ENCODE measurements at places on chromosomes 2 and 18.
A peak's percentile ranks its signal among the peaks of the same experiment; 100 is the strongest.

DNA sequence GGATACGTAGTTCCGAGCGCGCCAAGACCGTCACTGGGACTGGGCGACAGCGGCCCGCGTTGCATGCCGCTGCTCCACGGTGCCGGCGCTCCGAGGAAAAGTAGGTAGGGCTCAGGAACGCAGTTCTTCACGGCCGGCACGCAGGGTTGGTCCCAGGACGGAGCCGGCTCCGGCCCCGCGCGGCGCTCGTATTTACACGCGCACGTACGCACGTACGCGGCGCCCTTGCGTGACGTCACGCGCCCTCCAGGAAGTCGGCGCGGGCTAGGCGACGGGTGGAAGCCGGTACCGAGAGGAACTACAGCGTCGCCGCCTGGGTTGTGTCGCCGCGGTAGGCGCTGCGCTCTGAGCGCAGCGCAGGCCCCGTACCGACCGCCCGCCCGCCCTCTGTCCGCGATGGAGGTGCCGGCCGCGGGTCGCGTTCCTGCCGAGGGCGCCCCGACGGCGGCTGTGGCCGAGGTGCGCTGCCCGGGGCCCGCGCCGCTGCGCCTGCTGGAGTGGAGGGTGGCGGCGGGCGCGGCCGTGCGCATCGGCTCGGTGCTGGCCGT lies at the start of gene CTDP1:
Gene CTDP1 (plus strand): TSS at position 252 of the 548 bp plus-strand sequence. CDS start 145 bp downstream, at position 397.
- DNase-seq: peak; percentile 82

DNA sequence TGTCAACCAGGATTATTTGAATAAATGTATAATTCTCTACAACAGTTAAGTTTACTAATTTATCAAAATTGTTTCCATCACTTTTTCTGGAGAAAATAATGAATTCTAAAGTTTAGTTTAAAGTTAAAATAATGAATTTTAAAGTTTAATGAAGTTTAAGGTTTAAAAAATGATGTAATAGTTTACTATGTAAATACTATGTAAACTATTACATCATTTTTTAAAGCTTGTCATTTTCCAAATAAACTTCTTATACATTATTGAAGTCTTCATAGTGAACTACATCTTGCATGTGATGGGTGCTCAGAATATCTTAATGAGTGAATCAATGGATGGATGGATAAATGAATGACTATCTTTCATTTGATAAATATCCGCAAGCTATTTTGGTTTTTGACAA lies 38.8 kb downstream of the CD28 start:
- no peak for DNase-seq

- no peak for DNase-seq
These were observed 7.2 kb downstream of the MTHFD2 start for GRCh38 chr2:74205596-74205995.

DNA sequence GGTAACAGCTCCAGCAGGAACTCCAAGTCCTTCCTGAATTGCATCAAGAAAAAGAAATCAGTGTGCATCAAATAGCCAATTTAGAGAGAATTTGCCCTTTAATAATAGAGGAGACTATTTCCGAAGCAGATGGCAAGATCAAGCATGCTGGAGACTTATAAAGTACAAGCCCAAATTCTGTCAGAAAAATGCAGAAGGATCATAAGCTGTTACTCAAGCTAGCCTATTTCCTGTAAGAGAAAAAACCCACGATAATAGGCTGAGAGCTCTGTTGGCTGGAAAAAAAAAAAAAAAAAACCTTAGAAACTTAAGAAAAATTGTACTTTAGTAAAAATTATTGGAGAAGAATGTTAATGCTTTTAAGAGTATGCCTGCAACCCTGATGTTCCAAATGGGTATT lies 24.4 kb upstream of the ITM2C start:
- DNase-seq: no peak

- no peak for DNase-seq
These were observed 31.1 kb downstream of the TMEM178A start for GRCh38 chr2:39696838-39697237.

GRCh38 chr2:219998107-219998506 lies 370.7 kb downstream of the SLC4A3 start:
- no peak for DNase-seq

- DNase-seq: no peak
These were observed 17.2 kb downstream of the MBP start for GRCh38 chr18:77115192-77115953.
